ENCODE measurements at places on chromosomes 5 and 9.

DNA sequence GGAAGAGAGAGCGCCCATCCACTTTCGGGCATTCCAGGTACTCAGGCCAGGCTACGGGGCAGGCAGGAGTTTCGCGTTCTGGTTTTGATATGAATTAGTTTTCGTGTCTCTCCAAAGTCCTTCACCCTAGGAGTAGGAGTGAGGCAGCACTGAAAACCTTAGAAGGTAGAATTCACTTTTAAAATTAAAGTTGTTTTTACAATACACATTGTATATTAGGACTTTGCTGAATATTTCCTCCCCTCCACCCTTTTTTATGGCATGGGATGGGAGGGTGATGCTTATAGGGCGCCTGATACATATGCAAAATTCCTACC is 747 bp downstream of the ITGA1 start:
- DNase-seq = no peak

DNA sequence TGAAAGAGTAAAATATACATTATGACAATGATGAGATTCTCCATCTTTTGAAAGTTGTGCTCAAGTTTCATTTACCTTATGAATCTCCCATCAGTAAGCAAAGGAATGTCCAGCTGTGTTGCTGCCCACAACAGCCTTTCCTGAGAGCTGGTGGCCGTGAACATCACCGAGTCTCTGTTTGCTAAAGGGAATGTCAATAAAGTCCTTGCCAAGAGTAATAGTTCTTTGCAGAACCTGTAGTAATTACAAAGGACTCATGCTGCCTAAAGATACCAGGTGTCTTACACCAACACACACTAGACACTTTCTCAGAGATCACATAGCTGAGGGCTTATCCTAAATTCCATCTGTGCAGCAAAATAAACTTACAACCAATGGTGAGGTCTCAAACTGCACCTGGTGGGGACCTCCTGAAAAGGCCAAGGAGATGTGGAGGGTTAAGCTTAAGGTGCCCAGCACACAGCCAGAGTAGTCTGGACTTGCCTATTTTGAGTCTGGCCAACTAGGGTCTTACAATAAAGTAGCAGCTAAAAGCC is 111.1 kb upstream of the DAPK1 start:
- DNase-seq = no peak

GRCh38 chr9:124209774-124210173 is 48.0 kb upstream of the NEK6 start:
- no peak for DNase-seq

DNA sequence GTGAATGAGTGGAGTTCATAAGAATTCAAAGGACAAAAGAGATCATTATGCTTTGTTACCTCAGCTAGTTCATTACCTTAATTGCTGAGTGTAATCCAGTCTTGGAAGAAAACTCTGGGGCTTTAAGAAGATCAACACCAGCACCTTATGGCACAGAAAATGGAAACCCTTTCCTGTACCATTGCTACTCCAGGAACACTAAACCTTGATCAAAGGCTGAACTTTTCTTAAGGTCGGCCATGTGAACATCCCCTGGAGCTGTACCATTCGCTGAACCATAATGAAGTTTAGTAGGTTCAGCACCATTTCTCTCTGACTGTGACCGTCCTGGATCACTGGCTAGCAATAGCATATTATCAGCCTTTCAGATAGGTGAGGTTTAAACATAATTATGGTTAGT is 97.4 kb downstream of the PBX3 start:
- no peak for DNase-seq

- no peak for DNase-seq
These were observed 256.9 kb upstream of the ST8SIA4 start for GRCh38 chr5:101160002-101160401.

DNA sequence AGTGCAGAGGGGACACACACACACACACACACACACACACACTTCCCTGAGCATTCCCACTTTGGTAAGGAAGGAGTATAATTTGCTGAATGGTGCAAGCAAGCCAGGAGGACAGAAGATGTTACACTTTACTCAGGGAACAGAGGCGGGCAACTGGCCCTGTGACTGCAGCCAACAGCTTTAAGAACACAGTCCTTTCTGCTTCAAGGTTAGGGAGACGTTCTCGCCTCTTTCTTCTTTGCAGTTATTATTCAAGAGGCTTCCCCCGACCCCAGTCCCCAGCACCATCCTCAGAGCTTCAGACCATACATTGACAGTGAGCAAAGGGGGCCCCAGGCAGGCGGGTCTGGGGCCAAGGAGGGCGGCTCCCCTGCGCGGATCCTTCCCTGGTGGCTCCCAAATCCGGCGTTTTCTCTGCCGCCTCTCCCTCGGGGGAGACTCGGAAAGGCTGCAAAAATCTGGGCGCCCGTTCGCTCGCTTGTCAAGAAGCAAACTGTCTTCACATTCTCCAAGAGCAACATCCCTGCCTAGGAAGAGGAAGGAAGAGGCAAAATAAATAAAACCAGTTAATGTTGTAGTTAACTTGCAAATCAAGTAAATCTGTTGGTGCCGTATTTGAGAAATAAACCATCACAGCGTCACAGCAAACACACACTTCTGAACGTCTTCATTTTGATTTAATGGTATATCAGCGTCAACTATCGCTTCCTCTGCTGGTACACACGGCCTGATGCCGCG is 3.8 kb upstream of the LHX2 start:
- DNase-seq = no peak

DNA sequence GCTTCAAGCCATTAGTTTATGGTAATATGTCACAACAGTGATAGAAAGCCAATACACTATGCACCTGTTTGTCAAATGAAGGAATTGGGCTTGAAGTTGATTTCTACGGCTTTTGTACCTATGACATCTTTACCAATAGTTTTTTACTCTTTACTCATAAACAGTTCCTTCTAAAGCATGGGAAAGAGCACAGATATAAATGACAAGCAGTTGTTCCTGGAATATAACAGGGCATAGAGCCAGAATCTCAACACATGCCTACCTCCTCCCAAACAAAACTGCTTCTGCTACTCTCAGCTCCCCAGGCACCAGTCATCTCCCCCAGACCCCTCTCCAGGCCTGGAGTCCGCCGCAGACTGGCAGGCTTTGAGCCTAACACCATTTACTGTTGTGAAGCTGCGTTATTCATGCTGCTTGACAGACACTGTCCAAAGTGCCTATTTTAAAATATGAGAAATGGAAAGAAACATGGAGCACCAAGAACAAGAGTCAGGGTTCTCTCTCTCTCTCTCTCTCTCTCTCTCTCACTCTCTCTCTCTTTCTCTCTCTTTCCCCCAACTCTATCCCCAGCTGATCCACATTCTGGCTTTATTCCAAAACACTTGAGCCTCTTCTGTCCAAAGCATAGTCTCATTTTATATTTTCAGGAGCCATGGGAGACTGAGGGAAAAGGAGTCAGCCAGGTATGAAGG is 111.6 kb downstream of the ADRB2 start:
- no peak for DNase-seq

DNA sequence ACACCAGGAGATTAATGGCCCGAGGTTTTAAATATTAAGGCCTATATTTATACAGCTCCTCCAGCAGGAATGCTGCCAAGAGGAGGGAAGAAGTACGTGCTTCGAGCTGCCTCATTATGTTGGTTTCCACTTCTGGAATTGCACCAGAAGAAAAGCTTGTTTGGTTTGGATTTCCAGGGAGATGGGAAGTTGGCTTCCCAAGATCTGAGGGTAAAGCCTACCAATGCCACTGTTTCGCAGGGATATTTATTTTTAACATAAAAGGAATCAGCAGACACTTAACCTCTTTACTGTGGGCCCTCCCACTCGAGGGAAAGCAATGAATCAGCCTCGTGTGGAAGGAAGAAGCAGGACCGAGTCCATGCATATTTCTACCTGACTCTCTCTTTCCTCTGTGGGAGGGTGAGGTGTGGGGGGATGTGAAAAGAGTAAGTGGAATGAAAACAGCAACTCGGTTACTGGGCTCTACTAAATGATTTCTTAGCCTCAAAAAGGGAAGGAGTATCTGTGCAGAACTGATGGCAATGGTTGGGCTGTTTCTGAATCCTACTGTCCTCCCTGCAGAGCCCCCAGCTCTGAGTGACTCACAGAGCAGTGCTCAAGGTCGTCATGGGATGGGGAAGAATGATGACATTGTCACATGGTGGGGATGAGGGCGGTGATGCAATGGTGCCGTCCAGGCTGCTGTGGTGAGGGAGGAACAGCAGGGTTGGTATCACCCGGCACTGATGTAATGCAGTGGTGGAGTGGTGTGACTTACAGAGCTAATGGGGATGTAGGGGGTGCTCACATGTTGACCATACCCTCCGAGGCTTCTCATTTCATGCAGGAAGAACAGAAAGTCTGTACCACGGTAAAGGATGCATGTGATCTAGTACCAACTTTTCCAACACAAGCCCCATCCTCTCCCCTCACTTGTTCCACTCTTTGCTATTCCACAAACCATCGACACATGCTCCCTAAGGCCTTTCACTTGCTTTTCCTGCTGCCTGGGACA is 215.0 kb upstream of the PANK3 start:
- no peak for DNase-seq

DNA sequence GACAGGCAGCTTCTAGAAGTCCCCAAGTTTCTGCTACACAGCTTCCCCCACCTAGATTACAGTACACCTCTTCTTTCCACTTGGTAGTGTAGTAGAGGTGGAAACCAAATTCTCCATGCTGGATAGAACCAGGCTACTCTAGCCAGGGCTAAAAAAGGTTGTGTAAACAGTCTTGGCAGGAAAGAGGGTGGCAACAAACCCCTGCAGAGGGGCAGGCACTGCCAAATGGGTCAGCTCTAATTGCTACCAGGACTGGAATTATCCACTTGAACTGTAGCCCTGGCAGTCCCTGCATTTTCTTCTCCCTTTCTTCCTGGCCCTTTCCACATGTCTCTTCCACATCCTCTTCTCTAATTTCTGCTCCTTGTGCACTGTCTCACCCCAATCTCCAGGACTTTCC is 24.8 kb downstream of the RANBP3L start:
- DNase-seq = no peak

DNA sequence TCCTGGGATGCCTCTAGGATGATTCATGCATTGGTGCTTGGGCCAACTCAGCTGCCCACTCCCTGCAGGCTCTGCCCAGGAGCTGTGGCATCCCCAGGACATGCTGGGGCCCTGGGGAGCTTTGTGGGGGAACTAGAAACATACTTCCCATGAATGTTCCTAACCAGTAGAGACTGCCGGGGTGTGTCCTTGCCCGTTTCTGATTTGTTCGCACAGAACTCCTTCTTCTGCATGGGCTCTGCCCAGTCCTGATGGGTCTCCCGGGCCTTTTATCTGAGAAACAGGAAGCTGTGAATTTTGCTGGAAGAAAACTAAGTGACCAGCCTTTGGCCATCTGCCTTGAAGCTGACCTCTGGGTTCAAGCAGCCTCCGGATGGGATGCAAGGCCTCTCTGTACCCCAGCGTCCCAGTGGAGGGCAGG is 71.6 kb upstream of the RNU6ATAC start:
- DNase-seq = no peak

DNA sequence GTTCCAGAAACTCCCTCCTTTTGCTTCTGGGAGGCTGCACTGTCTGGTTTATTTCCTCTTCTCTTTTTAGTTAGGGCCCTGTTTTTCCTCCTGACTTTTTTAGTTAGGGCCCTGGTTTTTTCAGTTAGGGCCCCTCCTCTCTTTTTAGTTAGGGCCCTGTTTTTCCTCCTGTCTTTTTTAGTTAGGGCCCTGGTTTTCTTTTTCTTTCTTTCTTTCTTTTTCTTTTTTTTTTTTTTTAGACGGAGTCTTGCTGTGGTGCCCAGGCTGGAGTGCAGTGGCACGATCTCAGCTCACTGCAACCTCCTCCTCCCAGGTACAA is 15.1 kb downstream of the GSN start:
- no peak for DNase-seq

Data from K562 (cell line).